ENCODE measurements at places on chromosomes 16 and 17. TPM values are rescaled to one million over a fixed set of nuclear protein-coding genes. Genes with fewer than 3 reads are reported as not detected.

The TMEM238L gene
- not detected for total RNA-seq

The WNT9B gene
- not detected for total RNA-seq

The FNDC8 gene
- total RNA-seq = not detected

The PERCC1 gene
- total RNA-seq = not detected

The CDIPT gene
- total RNA-seq = 76.3 TPM
